ENCODE measurements at places on chromosomes 1 and 21.

DNA sequence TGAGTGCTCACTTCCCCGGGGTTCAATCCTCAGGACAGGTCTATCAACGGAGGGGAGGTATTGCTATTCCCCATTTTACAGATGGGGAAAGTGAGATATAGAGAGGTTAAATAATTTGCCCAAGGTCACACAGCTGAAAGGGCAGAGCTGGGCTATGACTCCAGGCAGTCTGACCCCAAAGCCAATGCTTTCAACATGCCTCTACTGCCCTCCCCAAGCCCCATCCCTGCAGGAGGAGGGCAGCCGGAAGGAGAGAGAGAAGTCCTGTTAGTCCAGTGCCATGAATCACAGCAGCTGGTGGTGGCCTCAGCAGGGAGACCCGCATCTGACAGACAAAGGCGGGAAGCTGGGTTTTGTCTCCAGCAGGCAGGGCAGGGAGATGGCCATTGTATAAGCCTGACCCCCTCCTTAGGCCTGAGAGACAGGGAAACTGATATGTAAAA is 20.0 kb upstream of the CLIC4 start:
- no peak for DNase-seq

- no peak for DNase-seq
Measured at GRCh38 chr21:42581993-42582786, 68.5 kb downstream of the SLC37A1 start.

- no peak for DNase-seq
Measured at GRCh38 chr1:231157311-231157710, 4.5 kb upstream of the TRIM67 start.

- no peak for DNase-seq
Measured at GRCh38 chr21:36516281-36516680, 36.4 kb upstream of the CLDN14 start.

GRCh38 chr21:30935121-30935888 is 53.9 kb upstream of the KRTAP11-1 start:
- no peak for DNase-seq

- no peak for DNase-seq
Measured at GRCh38 chr21:45548711-45549491, 6.7 kb upstream of the SLC19A1 start.

- DNase-seq, result no peak
Measured at GRCh38 chr21:30104241-30104640, 62.4 kb downstream of the CLDN17 start.
